Stimulated activated naive CD4-positive, alpha-beta T cell treated with Interleukin-2 at 50 U/mL for 16 hours (primary cell): ENCODE measurements at places on chromosomes 4 and X.

DNA sequence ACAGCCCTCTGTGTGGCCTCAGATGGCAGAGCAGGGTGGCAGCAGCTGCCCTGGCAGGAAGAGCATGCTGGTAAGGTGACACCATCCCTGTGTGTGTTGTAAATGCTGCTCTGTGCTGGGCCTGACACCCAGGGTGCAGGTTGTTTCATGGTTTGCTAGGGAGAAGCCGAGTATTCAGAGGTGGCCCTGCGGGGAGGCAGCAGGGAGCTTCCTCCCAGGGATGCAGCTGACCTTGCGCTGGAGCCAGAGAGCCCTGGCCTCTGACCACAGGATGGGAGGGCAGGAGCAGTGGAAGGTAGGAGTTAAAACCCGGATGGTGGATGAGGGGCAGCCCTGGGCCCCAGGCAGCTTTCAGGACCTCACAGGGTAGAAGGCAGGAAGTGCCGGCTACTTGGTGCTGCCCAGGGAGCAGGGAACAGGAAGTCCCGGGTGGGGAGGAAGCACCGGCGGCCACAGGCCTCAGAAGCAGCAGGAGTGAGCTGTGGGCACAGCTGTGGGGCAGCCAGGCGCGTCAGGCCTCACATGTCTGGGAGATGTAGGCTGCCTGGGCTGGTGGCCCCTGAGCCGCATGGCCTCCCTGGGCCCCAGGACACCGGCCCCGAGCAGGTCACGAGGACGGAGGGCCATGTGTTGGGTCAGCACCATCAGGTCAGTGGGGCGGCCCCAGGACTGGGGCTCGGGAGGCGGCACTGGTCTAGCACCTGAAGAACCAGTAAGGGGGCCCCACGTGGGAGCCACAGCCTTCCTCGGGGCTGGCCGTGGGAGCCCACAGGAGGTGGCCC lies 19.1 kb downstream of the SH3BP2 start:
- peak; percentile 42 for DNase-seq

- no peak for DNase-seq
Measured at GRCh38 chrX:13373431-13374187, 53.8 kb upstream of the ATXN3L start.

- no peak for DNase-seq
Measured at GRCh38 chr4:42347076-42347475, 50.2 kb upstream of the SHISA3 start.

- no peak for DNase-seq
Measured at GRCh38 chrX:57172544-57172943, 35.3 kb upstream of the SPIN2A start.

GRCh38 chr4:15525080-15525479 lies 55.4 kb downstream of the CC2D2A start:
- DNase-seq, result no peak

- DNase-seq, result no peak
Measured at GRCh38 chr4:144594471-144594986, 51.4 kb upstream of the HHIP start.

GRCh38 chr4:168541266-168541953 lies 44.6 kb downstream of the PALLD start:
- DNase-seq, result no peak

GRCh38 chr4:123364906-123365305 lies 31.7 kb upstream of the SPRY1 start:
- DNase-seq, result no peak

DNA sequence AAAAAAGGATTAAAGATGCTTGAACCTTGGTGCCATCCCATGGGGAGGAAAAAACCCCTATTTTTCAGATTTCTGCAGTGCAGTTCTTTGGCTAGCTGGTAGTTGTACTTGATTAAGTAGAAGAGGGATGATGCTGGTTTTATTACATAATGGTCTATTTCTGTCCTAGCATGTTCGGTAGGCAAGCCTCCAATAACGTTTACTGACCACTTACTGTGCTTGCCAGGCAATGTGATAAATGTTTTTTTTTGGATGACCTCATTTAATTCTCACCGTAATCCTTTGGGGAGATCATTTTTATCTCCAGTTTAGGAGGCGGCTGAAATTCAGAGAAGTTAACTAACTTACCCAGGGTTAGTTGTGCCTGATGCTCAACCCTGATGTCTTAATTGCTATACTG lies 92.1 kb upstream of the RPA4 start:
- no peak for DNase-seq

GRCh38 chrX:70433848-70434351 lies 10.7 kb upstream of the DLG3 start:
- peak; percentile 62 for DNase-seq

GRCh38 chrX:73847991-73848390 lies 285.0 kb downstream of the CHIC1 start:
- no peak for DNase-seq

DNA sequence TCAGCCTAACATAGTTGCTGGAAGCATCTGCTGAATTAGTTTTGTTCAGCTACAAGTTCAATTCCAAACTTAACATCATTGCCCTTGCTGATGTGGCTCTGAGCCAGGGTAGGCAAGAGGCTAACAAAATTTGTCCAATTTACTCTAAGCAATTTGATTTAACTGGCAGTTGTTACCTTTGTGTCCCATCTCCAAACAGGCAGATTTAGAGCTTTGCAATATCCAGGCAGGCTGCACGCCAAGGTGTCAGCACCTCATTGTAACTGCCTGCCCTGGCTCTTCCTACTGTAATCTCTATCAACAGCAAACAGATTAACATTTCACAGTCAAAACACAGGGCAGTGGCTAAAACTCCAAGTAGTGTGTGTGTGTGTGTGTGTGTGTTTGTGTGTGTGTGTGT lies 2070.6 kb downstream of the PCDH7 start:
- DNase-seq, result no peak

- no peak for DNase-seq
Measured at GRCh38 chr4:156771171-156771837, 200.3 kb downstream of the PDGFC start.

- no peak for DNase-seq
Measured at GRCh38 chrX:17605676-17606075, 131.6 kb upstream of the SCML1 start.

DNA sequence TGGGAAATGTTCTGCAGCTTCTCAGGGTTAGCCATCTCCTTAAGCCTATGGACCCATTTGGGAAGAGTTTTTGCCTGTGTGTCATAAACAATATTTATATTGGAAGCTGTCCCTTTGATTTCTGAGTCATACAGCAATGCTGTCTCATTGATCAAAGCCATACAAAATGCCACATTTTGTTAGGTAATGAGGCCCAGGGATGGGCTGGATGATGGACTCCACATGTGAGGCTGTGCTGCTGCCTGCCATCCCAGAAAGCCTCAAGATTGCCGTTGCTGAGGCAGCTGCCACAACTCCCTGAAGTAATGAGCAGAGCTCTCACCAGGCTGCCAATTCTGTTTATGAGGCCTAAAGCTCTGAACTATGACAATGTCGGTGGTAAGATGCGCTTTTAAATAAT lies 12.2 kb upstream of the GJB1 start:
- DNase-seq, result no peak

- DNase-seq, result no peak
Measured at GRCh38 chr4:86441175-86441936, 81.5 kb upstream of the MAPK10 start.

DNA sequence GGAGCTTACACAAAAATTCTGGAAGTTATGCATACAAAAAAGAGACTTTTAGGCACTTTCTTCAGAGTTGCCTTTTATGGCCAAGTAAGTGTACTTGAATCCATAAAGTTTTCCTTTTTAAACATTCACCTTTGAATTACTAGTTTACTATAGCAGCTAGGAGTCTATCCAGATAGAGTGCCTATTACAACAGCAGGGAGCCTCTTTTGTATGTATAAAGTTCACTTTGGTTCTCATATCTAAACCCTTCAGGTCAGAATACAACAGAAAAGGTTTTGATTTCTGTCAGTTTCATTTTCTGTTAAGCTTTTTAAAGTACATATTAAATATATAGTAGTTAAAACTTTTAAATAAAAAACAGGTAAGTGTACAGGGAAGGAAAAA lies 51.4 kb upstream of the IL13RA1 start:
- DNase-seq, result no peak

GRCh38 chr4:181728305-181728966 lies 514.8 kb upstream of the TENM3 start:
- no peak for DNase-seq

DNA sequence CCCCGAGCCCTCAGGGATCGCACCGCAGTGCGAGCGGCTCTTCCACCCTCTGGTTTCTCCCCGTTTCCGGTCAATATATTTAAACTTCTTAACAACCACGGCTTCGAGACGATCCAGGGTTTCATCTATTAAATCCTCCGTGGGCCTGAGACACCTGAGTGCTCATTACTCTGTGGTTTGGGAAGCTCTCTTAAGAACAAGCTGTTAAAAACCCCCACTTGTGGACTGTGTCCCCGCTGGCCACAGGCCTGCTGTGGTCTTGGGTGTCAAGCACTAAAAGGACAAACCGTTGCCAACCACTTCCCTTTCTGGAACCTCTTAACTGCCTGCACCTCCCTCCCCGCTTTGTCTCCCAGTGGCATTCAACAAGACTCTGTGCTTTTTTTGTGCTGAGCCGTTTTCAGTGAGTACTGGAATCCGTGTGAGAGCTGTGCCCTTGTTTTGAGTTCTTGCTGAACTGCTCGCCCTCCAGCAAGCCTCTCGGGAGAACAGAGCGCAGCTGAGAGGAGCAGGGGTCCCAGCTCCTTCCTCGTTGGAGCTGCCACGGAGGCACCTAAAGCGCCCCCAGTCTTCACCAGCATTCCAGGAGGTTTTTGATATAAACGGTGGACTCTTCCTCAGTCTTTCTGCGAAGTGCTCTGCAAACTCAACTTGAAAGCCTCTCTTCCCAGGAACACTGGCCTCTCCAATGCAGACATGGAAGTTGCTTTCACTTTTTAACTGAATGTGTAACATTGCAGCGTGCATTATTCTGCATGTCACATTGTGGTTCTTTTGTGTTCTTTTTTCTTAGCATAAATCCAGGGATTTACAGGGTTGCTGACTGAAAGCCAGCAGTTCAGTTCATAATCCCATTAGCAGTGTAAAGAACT lies 691 bp upstream of the IGFBP7 start:
- DNase-seq, result no peak

DNA sequence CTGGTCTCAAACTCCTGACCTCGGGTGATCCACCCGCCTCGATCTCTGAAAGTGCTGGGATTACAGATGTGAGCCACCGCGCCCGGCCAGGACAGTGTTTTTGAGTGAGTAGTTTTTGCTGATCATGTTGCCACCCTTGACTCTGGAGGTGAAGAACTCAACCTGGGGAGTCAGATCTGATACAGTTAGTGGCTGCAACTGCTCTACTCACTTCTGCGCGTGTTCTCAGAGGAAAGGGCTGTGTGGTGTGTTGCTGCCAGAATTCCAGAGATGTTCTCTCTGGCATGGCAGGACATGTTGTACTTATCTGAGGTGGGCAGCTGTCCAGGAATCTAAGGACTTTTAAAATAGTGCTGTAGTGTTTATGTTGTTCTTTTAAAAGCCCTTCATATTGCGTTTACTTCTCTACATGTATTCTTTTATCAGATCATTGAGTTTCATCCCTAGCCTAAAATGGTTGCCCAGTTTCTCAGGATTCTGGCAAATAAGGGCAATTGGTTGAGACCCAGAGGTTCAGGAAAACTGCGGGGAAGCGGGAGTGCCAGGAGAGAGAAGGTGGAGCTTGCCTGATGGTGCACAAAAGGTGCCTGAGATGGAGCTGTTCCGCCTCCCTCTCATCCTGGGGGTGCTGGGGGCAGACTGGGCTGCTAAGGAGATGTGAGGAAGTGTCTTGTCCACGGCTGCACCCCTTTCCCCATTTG lies 97.7 kb downstream of the ARHGAP10 start:
- DNase-seq, result no peak

DNA sequence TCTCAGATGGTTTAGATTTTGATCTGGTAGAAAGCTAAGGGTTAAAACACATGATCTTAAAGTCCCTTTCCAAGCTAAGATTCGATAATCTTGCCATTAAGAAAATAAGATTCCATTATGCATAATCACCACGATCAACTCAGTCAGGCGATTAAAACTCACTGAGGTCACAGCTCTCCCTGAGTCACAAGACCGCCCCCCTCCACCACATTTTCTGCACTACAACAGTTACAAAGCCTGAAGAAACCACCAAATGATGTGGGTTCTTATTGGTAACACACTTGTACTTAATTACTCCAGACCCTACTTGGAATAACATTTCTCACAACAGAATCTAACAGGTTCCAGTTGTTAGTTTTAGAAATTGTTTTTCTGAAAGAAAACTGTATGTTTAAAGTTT lies 62.8 kb downstream of the SH3KBP1 start:
- peak; percentile 11 for DNase-seq

DNA sequence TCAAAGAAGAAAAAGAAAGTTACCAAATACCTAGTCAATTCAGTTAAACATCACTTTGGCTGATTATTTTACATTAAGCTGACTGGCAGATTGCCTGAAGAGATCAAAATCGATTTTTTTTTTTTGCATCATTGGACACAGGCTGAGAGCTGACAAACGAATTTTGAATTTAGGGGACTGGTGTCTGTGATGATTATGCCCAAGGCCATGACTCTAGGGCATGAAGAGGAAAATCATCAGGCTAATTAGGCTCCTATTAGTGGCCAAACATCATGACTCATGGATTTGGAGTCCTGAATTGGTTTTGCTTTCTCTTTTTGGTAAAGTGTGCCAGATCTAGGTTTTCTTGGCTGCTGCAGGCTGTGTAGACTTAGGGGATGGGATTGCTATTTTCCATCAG lies 829.3 kb upstream of the LCORL start:
- DNase-seq, result no peak

- DNase-seq, result no peak
Measured at GRCh38 chr4:177699365-177700213, 257.4 kb upstream of the AGA start.

DNA sequence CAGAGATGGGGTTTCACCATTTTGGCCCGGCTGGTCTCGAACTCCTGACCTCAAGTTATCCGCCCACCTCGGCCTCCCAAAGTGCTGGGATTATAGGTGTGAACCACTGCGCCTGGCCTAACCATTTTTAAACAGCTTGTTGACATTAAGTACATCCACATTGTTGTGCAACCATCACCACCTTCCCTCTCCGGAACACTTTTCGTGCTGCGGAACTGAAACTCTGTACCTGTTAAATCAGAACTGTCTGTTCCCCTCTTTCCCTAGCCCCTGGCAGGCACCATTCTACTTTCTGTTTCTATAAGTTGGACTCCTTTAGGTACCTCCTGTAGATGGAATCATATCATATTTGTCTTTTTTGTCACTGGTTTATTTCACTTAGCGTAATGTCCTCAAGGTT lies 9.5 kb downstream of the FHDC1 start:
- DNase-seq, result no peak

GRCh38 chr4:147570616-147571015 lies 46.6 kb upstream of the TMEM184C start:
- no peak for DNase-seq

GRCh38 chr4:101348995-101349800 lies 1.9 kb upstream of the PPP3CA start:
- DNase-seq, result no peak
